ENCODE measurements at places on chromosomes 16 and 17. TPM values are rescaled to one million over a fixed set of nuclear protein-coding genes. Genes with fewer than 3 reads are reported as not detected.
A peak's percentile ranks its signal among the peaks of the same experiment; 100 is the strongest.

- no peak for DNase-seq
Observed at GRCh38 chr16:86970726-86971125, 346.5 kb downstream of the C16orf95 start.

GRCh38 chr16:49352892-49353291, 20.7 kb upstream of the C16orf78 start:
- no peak for DNase-seq

- no peak for DNase-seq
Observed at GRCh38 chr16:86880316-86881117, 302.2 kb downstream of the FOXL1 start.

Gene TMEM88
- total RNA-seq = 53.2 TPM

GRCh38 chr17:82528484-82529265, 9.1 kb downstream of the FOXK2 start:
- DNase-seq = peak; percentile 73

DNA sequence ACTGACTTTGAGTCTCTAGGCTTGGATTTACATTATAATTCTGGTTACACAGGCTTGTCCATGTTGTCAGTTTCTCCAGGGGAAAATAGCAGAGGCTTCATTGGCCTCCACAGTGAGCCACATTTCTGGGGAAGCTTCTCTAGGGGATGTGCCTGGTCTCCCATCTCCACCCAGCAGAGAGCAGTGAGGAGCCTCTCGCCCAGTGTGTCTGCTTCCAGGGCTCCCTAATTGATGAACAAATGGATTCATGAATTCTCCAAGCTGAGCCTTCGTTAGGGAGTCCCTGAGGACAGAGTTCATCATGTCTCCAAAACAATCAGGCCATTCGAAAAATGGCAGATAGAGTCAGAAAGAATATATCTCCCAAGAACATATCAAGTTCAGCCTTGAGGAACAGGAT, 162.4 kb upstream of the TOX3 start:
- DNase-seq = no peak

DNA sequence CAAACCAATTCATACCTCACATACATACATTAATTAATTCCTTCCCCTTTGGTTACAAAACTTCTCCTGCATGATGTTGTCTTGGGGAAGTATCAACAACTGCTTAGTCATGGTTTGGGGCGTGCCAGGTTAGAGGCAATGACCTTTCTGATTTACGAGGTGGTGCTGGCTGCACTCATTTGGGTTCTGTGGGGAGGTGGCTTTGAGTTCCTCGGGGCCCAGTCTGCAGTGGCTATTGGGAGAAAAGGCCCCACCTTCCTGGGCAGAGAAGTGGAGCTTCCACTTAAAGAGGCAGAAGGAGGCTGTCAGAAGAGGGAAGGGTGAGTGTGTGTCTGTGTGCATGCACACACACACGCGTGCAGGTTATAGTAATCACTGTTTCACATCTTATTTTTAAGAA, 10.2 kb upstream of the ETV4 start:
- DNase-seq = no peak

DNA sequence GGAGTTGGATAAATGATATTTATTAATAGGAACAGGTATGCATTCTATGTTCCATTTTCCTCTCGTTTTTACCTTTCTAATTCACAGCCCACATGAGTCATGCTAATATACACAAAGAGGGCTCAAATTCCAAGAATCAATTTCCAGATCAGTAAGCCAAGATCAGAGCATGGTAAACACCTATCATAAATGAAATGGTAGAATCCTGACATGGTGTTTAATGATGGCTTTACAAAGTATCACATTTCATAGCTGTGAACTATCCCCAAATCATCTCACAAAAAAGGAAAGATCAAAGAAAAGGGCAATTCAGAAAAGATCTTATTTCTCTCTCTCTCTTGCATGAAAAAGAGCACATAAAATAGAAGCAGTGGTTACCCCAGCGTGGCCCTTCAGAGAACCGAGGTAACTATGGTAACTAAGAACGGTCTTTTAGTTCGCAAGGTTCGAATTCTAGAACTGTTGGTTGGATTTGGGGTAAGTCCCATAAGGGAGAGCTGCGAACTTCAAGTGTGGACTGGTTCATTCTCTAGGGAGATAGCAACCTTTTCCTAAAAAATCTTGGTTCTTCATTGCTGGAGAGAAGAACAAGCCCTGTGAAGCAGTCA, 73.0 kb downstream of the MARCHF10 start:
- DNase-seq = no peak

GRCh38 chr16:71479420-71479819, 9.7 kb downstream of the ZNF19 start:
- no peak for DNase-seq

- no peak for DNase-seq
Observed at GRCh38 chr16:9219813-9220212, 128.4 kb downstream of the HAPSTR1 start.

DNA sequence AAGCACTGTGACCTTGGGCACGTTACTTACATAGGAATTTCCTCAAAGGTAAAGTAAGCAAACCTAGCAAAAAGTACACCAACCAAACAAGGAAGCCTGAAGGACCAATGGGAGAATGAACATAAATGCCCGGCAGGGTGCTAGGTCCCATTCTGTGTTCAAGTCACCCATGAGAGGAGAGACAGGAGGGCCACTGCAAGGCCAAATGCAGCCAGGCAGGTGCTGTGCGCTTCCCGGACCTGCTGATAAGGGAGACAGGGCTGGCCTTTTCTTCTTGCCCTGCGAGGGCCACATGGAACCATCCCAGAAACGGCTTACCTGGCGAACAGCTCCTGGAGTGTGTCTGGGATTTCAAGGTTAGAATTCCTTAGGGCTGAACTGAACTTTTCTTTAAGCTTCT, 69.0 kb downstream of the GTF3C1 start:
- no peak for DNase-seq

- peak; percentile 73 for DNase-seq
Observed at GRCh38 chr16:88442727-88443576, 10.1 kb upstream of the ZFPM1 start.

- DNase-seq = no peak
Observed at GRCh38 chr17:15291674-15292361, 26.7 kb upstream of the PMP22 start.

Gene CCL4
- total RNA-seq = 2.8 TPM

GRCh38 chr17:71338396-71338795, 782.4 kb upstream of the SOX9 start:
- DNase-seq = no peak

Gene USH1G
- 0.20 TPM for total RNA-seq

Gene BAHCC1
- 5.8 TPM for total RNA-seq

- DNase-seq = no peak
Observed at GRCh38 chr17:2289878-2290478, 13.6 kb downstream of the SMG6 start.

- peak; percentile 51 for DNase-seq
Observed at GRCh38 chr17:40419559-40420331, 2.0 kb upstream of the TOP2A start.

Gene CHST6
- total RNA-seq = 2.8 TPM

DNA sequence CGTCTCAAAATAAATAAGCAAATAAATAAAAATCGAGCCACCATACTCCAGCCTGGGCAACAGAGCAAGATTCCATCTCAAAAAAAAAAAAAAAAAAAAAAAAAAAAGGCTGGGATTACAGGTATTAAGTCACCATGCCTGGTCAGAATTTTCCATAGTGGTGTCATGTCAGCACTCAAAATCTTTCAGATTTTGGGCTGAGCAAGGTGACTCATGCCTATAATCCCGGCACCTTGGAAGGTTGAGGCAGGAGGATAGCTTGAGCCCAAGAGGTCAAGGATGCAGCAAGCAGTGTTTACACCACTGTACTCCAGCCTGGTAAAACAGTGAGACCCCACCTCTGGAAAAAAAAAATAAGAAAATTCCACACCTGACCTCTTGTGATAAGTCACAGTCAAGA, 52.2 kb downstream of the FBXL20 start:
- no peak for DNase-seq

DNA sequence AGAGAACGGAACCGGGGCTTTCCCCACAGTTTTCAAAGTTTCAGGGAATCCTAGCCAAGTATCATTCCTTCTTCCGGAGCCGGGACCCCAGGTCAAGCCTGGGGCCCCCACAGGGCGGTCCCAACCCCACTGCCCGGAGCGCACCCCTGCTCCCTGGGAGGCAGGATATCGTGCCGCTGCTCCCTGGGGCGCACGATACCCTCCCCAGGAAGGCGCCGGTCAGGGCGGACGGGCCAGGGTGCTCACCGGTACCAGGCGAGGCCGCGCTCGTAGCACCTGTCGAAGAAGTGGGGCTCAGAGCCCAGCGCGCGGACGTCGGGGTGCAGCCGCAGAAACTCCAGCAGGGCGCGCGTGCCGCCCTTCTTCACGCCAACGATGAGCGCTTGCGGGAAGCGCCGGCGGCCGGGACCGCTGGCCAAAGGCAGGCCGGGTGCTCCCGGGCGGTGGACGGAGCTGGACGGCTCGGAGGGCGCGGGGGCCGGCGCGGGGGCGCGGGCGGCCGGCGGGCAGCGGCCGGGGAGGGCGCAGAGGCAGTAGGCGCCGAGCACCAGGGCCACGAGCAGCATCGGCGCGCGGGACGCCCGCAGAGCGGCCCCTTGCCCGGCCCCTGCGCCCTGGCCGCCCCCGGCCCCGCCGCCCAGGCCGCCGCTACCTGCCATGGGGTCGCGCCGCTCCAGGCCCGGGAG, 407 bp downstream of the HS3ST6 start:
- no peak for DNase-seq

GRCh38 chr17:80899402-80900268, 92.0 kb upstream of the CHMP6 start:
- no peak for DNase-seq

- DNase-seq = peak; percentile 66
Observed at GRCh38 chr17:81991684-81992305, 14.4 kb downstream of the ASPSCR1 start.

DNA sequence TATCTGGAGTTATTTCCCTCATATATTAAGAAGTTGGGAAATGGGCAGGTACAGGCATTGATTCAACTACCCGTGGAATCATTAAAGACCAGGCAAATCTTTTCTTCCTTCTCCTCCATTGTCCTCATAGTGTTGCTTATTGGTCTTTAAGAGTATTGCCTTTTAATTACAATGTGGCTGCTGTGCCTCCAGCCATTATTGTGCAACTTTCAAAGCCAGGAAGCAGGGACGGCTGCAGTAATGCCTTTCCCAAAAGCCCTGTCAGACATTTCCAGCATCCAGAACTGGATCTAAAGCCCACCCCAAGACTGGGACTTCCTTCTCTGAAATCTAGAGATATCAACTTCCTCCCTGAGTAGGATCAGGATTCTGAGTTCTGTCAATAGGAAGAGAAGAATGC, 42.3 kb upstream of the MED9 start:
- DNase-seq = no peak

DNA sequence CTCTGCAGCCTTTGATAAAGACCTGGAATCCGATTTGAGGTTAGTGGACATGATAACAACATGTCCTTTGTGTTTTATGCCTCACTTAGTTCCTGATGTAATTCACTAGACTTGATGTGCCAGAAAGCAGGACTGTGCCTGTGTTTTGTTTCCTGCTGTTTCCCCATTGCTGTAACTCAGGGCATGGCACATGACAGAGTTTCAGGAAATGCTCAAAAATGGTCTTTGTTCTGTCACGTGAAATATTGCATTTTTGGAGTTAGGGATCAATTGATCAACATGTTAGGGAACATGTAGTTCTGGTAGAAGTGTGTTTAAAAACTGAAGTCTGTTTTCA, 32.8 kb downstream of the DHX38 start:
- DNase-seq = no peak

GRCh38 chr16:78624366-78624765, 524.9 kb downstream of the WWOX start:
- DNase-seq = no peak

DNA sequence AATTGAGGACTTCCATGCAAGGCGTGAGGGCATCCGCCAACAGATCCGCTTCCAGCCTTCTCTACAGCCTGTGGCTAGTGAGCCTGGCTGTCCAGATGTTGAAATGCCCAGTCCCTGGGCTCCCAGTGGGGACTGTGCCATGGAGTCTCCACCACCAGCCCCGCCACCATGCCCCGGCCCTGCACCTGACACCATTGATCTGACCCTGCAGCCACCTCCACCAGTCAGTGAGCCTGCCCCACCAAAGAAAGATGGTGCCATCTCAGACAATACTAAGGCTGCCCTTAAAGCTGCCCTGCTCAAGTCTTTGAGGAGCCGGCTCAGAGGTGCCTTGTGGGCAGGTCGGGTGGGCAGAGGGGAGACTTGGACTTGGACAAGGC, 3.1 kb downstream of the MAPK7 start:
- no peak for DNase-seq

Gene DHX38
- 41.6 TPM for total RNA-seq

DNA sequence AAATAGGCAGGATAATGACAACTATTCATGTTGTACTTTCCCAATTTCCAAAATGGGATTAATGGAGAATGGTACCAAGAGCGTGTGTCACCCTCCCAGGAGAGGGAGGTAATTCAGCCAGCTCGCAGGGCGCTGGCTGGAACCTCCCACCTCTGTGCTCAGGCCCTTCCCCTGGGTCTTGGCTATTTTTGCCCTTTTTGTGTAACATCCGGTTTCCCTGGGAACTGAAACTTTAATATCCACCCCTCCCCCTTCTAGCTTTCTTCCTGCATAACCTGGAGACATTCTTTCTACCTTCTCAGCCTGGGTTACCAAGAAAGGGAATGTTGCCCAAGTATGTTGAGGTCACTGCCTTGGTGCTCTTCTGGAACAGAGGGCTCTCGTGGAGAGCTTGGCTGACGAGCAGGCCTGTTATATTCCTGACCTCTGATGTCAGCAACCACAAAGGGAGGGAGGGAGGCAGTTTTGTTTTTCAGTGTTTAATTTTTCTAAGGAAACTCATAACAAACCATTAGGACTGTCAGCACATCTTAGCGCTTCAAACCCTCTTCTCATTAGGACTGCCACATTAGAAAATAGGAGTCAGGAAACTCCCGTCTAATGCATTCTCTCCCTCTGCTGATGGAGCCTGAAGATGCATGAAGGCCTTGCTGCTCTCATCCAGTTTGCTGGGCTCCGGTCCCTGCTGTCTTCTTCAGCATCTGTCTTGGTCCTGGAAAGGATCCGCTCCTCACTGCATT, 25.6 kb downstream of the ITGB3 start:
- peak; percentile 86 for DNase-seq

DNA sequence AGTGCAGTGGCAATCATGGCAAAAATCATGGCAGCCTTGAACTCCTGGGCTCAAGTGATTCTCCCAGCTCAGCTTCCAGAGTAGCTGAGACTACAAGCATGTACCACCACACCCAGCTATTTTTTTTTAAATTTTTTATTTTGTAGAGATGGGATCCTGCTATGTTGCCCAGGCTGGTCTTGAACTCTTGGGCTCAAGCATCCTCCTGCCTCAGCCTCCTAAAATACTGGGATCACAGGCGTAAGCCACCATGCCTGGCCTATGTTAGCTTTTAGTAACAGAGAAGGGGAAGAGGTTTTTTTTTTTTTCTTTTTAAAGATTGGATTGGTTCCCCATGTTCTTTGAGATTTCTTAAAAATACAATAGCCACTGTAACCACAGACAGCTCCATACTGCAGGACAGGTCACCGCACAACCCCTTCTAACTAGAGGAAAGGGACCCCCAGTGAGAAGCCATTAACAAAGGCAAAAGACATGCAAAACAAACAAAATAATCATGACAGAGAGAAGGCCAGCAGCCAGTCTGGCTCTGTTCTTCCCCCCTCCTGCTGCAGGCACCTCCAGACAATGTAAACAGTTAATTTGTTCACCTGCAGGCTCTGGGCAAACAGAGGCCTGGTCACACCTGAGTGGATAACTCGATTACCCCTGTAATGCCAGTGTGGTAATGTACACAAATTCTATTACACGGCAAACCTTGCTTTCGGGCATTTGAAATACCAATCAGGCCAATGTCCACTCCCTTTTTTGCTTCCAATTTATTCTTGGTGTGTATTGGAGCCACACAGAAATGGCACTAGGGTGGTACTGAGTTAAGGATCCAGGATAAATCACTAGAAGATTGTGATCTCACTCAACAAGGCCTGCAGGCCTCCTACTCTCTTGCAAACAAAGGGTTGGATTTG, 52.9 kb downstream of the SNX11 start:
- DNase-seq = no peak

Gene C16orf74
- 1.4 TPM for total RNA-seq

Measured in right atrium auricular region (tissue), 2 donors.